Hepatocyte (in vitro differentiated cells): ENCODE measurements at places on chromosomes 6 and 20. TPM values are rescaled to one million over a fixed set of nuclear protein-coding genes. Genes with fewer than 3 reads are reported as not detected.
A peak's percentile ranks its signal among the peaks of the same experiment; 100 is the strongest.

DNA sequence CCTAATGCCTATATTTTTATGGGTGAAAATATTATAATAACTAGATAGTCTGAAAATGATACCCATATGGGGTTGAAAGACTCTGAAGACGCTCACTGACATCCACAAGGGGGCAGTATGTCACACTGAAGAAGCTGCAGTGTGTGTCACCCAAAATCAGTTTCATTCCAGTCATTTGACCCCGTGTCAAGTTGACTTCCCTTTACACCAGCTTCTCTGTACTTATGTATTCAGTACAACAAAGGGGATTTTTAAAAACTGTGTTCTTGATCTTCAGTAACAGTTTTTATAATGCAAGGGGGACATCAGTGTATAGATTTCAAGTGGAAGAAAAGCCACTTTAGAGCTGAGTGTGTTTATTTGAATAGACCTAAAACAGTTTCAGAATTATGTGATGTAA lies 19.3 kb downstream of the FAXC start:
- H3K36me3 ChIP-seq: no peaks in the 10 kb centered on the region
- no peak overlapping the region for H3K4me3 ChIP-seq
- H3K27me3 ChIP-seq: no peaks in the 10 kb centered on the region
- H3K27ac ChIP-seq: no peak overlapping the region

DNA sequence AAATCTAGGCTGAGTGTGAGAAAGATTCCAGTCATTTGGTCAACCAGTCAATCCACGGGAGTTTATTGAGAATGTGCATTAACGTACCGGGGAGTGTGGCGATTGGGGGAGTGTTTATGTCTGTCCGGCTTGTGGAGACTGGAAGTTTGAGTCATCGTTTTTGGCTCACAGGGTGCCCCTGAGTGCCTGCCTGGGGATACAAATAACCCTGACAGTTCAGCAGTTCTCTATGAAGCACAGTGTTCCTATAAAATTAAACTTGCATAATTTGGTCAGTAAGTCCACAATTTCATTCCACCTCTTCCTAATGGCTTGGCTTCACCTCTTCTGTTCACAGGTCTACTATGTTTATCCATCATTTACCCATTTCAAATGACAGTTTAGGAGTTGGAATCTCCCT lies 72.6 kb upstream of the PLEKHG1 start:
- no peaks in the 10 kb centered on the region for H3K27me3 ChIP-seq
- H3K4me1 ChIP-seq: peaks cover 5% of the 10 kb centered on the region
- H3K4me3 ChIP-seq: no peak overlapping the region
- no peak overlapping the region for H3K27ac ChIP-seq

DNA sequence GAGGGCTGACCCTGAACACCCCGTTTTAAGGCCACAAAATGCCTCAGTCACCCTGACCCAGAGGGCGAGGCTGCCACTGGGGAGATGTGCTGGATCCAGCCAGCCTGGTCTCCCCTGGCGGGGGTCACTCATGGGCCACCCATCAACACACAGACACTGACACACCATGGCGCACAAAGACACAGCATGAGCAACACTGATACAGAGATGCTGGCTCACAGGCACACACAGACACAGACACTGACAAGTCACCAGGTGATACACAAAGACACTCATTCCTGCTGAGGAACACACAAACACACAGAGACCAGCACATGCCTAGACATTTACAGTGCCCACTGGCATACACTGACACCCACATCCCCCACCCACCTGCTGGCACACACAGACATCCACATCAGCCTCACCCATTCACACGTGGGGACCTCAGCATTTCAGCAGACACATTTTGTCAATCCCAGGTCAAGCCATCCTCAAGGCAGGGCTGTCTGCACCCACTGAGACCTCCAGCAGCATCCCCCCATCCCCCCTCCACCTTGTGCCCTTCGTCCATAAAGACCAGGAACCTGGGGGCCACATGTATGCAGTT lies 63.4 kb downstream of the MDGA1 start:
- H3K27ac ChIP-seq: no peak overlapping the region
- H3K27me3 ChIP-seq: no peaks in the 10 kb centered on the region
- no peaks in the 10 kb centered on the region for H3K36me3 ChIP-seq

DNA sequence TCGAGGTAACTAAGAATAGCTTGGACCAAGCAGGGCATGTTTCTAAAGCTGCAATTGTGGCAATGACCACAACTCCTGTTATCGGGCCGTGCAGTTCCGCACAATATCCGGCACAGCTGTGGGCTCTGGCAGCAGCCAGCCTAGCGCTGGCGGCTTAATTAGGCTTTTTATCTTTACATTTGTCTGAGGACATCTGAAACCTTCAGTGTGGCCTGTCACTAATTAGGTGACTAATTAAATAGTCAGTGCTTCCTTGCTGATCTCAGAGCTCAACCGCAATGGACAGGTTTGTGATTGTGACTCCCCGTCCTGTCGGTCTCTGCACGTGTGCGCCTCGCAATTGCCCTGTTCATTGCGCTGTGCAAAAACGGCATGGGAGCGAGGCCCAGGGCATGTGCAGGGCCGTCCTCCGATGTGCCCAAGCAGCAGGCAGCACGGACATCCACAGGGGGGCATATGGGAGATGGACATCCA lies 134.8 kb upstream of the INSM1 start:
- no peaks in the 10 kb centered on the region for H3K27me3 ChIP-seq
- no peaks in the 10 kb centered on the region for H3K36me3 ChIP-seq
- no peaks in the 10 kb centered on the region for H3K4me1 ChIP-seq
- no peak overlapping the region for H3K4me3 ChIP-seq

DNA sequence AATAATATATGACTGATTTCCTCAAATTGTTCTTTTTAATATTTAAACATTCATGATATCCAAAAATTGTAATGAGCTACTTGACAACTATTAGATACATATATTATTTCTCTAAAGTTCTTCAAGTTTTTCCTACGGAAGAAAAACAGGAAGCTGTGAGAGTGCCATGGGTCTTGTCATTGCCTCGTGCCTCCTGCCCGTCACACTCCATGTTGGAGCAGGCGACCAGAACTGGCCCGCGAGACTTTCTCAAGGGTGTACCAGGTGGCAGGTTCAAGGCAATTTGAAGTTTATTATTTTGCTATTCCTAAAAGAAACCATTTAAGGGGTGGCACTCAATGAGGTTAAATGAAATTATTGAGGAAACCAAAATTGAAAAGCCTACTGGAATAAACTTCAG lies 337.2 kb downstream of the HACE1 start:
- no peak for DNase-seq
- H3K27me3 ChIP-seq: no peaks in the 10 kb centered on the region
- H3K4me3 ChIP-seq: no peak overlapping the region
- no peaks in the 10 kb centered on the region for H3K36me3 ChIP-seq
- H3K4me1 ChIP-seq: peaks cover 21% of the 10 kb centered on the region
- no peak overlapping the region for H3K27ac ChIP-seq

DNA sequence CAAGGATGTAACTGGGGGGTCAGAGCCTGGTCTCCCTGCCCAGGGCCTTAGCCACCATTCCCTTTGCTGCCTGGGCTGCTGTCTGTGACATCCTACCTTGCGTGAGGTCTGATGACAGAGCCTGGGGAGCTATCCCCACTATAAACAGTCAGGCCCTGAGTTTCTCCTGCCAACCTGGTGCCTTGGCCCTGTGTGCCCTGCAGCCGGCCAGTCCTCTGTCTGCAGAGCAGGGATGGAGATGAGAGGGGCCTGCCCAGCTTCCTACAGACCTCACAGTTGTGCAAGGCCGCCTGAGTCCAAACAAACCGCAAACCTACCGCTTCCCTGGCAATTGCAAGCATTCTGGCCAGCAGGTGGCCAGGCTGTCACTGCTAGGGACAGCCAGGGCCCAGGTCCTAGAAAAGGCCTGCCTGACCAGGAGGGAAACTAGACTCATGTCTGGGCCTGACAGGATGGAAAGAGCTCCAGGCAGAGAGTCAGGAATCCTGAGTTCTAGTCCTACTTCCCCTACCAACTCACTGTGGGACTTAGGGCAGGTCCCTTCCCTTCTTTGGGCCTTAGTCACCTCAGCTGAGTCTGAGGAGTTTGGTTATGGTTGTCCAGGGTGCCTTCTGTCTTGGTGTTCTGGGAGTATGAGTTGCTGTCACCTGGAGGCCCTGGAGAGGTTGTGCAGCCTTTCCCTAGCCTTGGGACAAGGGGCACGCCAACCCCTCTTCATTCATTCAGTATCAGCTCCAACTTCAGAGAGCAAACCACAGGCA lies 86.2 kb downstream of the VEGFA start:
- no peak overlapping the region for H3K4me3 ChIP-seq
- peak; percentile 74 for DNase-seq
- no peaks in the 10 kb centered on the region for H3K36me3 ChIP-seq
- peak overlapping the region; percentile 37 for H3K27ac ChIP-seq

GRCh38 chr6:70586114-70586513 lies 19.4 kb downstream of the SDHAF4 start:
- no peak for DNase-seq
- H3K27ac ChIP-seq: no peak overlapping the region
- H3K4me3 ChIP-seq: no peak overlapping the region
- H3K36me3 ChIP-seq: no peaks in the 10 kb centered on the region

DNA sequence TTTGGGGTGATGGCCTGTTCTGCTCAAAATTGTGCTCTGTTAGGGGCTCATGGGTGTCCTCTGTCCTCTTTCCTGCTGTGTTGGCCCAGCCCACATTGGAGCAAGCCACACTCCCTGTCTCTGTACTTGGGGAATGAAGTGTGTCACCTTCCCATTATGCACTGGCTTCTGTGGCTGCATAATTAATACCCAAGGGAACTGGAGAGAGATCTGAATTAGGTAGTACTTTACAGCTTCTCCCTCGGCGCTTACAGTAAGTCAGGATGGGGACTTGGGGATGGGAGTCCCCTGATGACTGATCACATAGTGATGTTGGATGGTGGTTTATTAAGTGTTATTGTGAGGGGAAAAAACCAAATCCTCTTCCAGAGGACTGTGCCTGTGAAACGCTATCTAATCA lies 116.6 kb downstream of the FOXO3 start:
- no peak overlapping the region for H3K4me3 ChIP-seq
- no peak for DNase-seq
- no peaks in the 10 kb centered on the region for H3K27me3 ChIP-seq

DNA sequence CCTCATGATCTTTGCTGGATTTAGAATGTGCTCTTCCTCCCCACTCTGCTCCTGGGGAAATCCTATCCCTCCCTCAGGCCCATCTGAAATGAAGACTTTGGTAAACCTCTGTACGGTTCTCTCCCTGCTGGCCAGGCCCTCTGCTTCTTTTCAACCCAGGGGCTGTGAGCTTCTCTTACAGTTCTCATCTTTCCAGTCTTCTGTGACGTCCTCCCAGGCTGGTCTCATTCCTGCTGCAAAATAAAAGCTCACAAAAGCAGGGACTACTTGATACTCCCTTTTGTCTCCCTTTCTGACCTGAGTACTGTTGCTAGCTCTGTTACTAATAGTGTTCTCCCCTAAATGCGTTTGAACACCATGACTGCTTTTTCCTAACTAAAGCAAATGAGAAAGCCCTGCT lies 46.3 kb downstream of the UNC5CL start:
- no peak overlapping the region for H3K27ac ChIP-seq
- H3K4me3 ChIP-seq: no peak overlapping the region
- no peaks in the 10 kb centered on the region for H3K27me3 ChIP-seq
- no peak for DNase-seq
- no peaks in the 10 kb centered on the region for H3K36me3 ChIP-seq

Gene LY6G6C
- polyA plus RNA-seq: 0.30 and 0.39 TPM in 2 replicates

Gene TSBP1
- polyA plus RNA-seq: not detected in 2 replicates

Gene PROKR2
- not detected in 2 replicates for polyA plus RNA-seq
